Fibroblast of villous mesenchyme (primary cell): ENCODE measurements at places on chromosomes 5 and 9. TPM values are rescaled to one million over a fixed set of nuclear protein-coding genes. Genes with fewer than 3 reads are reported as not detected.

DNA sequence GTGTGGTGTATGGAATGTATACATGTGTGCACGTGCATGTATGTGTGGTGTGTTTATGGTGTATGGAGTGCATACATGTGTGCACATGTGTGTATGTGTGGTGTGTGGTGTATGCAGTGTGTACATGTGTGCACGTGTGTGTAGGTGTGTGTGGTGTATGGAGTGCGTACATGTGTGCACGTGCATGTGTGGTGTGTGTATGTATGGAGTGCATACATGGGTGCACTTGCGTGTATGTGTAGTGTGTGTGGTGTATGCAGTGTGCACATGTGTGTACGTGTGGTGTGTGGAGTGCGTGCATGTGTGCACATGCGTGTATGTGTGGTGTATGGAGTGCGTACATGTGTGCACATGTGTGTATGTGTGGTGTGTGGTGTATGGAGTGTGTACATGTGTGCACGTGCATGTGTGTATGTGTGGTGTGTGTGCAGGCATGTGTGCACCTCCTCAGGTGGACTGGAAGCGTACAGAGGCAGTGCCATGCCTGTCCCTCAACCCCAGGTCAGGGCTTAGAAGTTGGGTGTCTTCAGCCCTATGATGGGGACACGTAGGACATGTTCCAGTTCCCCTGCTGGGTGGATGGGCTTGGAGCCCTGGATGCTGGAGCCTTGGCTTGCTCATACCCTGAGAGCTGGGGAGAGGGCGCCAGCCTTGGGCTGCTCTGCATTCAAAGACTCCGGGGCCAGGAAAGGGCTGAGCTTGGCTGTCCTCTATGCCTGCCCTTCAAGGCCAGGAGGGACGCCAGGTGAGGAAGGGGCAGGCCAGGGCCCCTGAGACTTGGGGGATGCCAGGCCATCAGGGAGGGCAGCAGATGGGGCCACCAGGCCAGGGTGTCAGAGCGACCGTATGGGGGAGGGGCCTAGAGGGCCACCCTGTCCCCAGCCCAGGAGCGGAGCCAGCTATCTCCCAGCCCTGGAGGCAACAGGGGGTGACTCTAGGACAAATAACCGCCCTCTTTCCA lies 12.2 kb downstream of the MYMK start:
- DNase-seq = no peak

- no peak for DNase-seq
Measured at GRCh38 chr5:154788212-154788611, 33.0 kb downstream of the LARP1 start.

DNA sequence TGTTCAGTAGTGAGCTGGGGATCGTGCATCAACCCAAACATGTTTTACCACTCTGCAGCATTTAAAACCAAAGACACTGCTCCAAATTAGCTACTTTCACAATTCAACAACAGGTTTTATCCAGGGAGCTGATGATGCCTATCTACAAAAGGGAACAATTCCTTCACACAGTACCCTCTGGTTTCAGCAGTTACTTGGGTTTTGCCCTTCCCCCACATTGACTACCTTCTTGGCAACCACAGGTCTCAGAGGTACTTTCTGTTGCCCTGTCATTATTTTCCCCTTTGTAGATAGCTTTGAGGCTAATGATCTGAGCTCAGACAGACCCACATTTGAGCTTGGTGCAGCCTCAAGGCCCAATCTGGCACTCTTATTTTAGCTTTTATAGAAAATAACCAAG lies 96.1 kb downstream of the WDR41 start:
- no peak for DNase-seq

GRCh38 chr9:76891874-76892273 lies 14.0 kb downstream of the PRUNE2 start:
- DNase-seq = no peak

CKMT2 gene
- total RNA-seq = 0.43 and 0.97 TPM in 2 replicates

UBE2QL1 gene
- total RNA-seq = not detected in 2 replicates

- peak; percentile 94 for DNase-seq
Measured at GRCh38 chr9:129885670-129886106, 50.4 kb downstream of the USP20 start.

DNA sequence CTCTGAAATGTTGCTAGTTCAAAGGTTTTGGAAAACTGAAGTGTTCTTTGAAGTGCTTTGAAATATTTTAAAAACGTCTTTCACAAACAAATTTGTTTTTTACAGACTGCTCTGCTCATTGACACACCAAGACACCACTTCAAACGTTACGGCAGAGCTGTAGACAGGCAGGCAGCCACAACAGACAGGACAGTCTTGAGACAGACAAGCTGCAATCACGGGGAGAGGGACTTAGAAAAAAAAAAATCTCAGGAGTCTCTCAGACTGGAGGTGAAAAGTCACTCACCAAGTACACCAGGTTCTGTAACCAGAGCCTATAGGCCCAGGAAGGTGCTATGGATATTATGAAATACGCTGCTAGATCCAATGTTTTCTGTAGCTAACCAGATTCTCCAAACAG lies 135.4 kb downstream of the ISL1 start:
- DNase-seq = no peak

GRCh38 chr5:151128817-151129216 lies 28.8 kb downstream of the ANXA6 start:
- no peak for DNase-seq

GRCh38 chr9:130122456-130122855 lies 49.7 kb upstream of the NCS1 start:
- DNase-seq = no peak

SPATA31C1 gene
- total RNA-seq = not detected in 2 replicates

DNA sequence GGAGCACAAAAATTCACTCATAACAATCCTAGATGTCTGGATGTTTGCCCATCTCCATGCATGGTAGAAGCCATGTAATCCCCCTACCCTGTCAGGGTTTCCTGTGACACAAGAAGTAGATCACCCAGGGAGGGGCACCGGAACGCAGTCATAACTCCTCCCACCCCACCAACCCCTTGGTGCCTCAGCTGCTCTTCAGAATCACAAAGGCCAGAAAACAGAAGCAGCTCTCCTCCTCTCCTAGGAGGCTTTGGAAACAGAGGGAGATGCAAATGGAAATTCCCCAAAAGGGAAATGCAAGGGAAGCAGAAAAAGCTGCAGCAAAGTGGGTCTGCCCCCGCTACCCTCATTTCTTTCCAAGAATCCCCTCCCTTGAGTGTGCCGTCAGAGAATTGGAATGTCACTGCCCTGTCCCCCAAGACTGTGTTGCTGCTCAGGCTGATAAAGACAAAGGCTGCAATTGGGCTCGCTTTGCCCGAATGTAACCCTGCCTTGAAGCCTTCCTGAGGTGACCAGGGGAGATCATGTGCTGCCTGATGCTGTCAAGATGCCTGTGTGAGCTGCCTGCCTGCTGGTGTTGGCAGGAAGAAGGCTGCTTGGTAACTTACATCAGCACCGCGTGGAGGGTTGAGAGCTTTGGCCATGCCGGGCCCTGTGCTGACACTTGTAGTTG lies 65.5 kb upstream of the ABCA1 start:
- peak; percentile 96 for DNase-seq

PHF24 gene
- total RNA-seq = not detected in 2 replicates

DNA sequence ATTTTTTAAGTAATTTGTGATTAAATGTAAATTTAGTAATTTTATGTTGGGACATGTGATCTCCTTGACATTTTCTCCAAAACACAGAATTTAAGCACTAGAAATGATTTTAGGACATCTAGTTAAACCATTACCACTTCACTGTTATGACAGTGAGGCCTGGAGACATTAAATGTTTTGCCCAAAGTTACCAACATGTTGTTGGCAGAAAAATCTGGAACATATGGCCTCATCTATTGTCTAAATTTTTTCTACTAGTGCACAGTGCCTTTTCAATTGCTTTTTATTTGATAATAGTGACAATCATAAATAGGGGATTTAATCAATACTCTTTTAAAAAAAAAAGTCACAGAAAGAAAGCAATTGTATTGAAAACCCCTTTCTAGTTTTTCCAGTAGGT lies 45.6 kb downstream of the PIK3R1 start:
- DNase-seq = no peak

SPATA31A3 gene
- total RNA-seq = not detected in 2 replicates

IFNA17 gene
- total RNA-seq = not detected in 2 replicates

GRCh38 chr9:125932012-125932411 lies 184.8 kb downstream of the PBX3 start:
- DNase-seq = peak; percentile 96

DNA sequence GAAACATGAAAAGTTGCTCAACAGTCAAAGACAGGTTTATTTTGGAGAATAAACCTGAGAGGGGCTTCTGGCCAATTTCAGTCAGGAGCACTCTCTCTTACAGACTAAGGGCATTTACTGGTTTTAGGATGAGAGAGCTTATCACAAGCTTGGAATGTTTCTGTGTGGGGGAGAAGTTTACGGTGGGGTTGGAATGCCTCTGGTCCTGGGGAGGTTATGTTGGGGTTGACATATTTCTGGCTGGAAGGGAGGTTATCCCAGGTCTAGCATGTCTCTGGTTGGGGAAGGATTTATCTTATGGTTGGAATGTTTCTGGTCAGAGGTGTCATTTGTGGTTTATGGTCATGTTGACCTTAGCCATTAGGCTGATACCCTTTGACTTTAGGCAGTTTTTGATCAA lies 1867.3 kb downstream of the EFNA5 start:
- DNase-seq = no peak

DNA sequence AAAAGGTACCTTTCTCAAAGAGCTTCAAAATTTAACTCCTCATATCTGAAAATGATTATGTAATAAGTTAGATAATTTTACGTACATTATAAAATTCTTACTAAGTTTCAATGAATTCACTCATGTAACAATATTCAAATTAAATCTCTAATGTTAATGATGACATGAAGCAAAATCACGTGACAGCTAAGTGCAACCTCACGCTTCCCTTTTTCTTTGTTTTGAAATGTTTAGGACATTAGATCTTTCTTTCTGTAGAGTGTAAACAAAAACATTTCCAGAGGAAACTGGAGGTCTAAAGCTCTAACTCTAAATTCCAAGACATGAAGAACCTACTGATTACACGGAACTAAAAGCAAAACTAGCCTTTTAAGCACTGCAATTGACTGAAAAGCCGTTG lies 227.3 kb upstream of the TBCA start:
- DNase-seq = peak; percentile 39

POU5F2 gene
- 1.3 and 2.2 TPM in 2 replicates for total RNA-seq

GRCh38 chr5:174816858-174817257 lies 92.5 kb downstream of the MSX2 start:
- DNase-seq = no peak

DNA sequence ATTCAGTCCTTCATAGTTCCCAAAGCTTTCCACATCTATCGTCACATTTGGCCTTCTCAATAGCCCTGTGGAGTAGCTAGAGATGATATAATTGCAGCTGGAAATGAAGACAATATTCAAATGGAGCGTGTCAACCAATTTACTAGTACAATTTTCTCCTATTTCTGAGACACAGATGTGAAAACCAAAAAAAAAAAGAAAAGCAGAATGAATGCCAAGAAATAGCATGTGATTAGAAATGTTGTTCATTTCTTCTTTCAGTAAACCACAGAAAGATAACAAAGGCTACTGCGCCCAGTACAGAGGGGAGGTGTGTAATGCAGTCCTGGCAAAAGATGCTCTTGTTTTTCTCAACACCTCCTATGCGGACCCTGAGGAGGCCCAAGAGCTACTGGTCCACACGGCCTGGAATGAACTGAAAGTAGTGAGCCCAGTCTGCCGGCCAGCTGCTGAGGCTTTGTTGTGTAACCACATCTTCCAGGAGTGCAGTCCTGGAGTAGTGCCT lies 99.0 kb downstream of the MUSK start:
- peak; percentile 88 for DNase-seq

DNA sequence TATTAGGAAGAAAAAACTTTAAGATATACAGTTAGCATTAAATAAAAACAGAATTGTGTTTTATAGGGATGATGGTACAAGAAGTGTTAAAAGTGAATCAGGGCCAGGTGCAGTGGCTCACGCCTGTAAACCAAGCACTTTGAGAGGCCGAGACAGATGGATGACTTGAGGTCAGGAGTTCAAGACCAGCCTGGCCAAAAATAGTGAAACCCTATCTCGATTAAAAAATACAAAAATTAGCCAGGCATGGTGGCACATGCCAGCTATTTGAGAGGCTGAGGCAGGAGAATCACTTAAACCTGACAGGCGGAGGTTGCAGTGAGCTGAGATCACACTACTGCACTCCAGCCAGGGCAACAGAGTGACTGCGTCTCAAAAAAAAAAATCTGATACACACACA lies 282.9 kb upstream of the ATP10B start:
- no peak for DNase-seq

PFN3 gene
- total RNA-seq = not detected in 2 replicates

CCDC171 gene
- 2.2 and 2.3 TPM in 2 replicates for total RNA-seq

GRCh38 chr5:123438244-123438643 lies 15.0 kb upstream of the CEP120 start:
- no peak for DNase-seq

- no peak for DNase-seq
Measured at GRCh38 chr9:126160067-126160853, 166.4 kb upstream of the MVB12B start.

DNA sequence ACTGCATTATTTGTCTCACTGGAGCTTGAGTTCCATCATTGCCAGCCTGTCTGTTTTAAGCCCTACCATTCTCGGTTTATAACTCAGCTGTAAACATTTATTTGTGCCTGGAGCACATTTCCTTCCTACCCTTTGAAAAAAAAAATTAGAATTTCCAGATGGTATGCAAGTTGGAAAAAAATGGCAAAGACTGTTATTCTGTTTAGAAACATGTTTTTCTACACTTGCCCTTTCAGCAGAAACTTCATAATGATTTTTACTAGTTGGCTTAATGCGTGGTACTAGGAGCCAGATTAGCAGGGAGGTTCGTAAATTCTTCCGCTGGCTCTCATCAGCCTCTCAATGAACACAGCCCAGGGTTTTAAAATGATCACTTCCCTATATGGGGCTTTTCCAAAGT lies 238.8 kb upstream of the WWC1 start:
- DNase-seq = no peak

ZNF879 gene
- total RNA-seq = 2.6 and 5.6 TPM in 2 replicates

DNA sequence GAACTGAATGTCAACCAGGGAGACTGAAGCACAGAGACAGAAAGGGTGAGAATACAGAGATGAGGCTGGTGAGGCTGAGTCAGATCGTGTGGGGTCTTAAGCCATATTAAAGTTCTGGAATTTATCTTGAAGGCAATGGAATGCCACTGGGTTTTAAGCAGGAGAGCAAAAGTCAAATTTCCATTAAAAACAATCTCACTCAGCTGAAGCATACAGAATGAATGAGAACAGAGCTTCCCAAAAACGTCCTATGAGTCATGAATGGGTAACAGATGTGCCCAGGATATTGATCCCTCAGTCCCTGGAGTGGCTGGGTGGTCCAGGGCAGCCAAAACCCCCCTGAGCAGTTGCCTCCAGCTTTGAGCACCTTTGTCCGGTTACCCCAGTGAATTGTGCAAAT lies 44.9 kb downstream of the PFDN1 start:
- DNase-seq = peak; percentile 13

DNA sequence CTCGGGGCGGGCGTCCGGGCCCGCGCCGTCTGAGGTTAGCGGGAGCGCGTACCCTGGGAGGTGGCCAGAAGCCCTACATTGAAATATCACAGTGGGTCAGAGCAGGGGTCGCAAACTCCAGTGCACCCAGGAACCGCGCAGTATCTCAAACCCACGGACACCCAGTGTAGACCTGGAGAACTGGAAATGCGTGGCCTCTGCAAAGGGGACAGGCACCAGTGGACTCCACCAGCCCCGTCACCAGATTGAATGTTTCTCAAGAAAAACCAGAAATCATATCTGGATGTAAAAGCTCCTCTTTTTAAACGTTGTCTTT lies 117.6 kb upstream of the SMIM23 start:
- DNase-seq = no peak

- DNase-seq = peak; percentile 93
Measured at GRCh38 chr9:76704593-76705204, 59.5 kb upstream of the PCA3 start.

- DNase-seq = no peak
Measured at GRCh38 chr9:18810581-18810980, 222.4 kb downstream of the SAXO1 start.

WNT8A gene
- not detected in 2 replicates for total RNA-seq
